Spinal cord (tissue), 10 donors: ENCODE measurements at places on chromosomes 12 and 14.

DNA sequence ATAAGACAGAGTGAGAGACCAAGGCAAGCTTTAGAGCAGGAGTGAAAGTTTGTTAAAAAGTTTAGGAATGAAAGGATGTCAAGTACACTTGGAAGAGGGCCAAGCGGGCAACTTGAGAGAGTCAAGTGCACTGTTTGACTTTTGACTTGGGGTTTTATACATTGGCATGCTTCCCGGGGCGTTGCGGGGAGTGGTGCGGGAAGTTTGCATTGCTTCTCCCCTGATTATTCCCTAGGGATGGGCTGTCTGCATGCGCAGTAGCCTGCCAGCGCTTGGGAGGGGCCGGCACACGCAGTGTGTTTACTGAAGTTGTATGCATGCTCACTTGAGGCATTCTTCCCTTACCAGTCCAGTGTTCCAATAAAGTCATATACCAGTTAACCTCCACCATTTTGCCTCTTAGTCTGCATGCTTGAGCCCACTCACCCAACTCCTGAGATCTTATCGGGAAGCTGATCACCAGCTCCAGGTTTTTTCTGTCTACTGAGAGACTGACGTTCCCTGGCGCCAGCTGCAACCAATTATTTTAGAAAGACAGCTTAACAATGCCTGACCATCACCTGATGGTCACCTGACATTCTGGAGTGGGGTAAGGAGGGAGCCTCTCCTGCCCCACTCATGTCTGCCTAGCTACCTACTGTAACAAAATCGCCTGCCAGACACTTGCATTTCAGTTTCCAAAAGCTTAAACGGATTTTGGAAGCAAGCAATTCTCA, 53.2 kb downstream of the DACT1 start:
- DNase-seq: no peak

DNA sequence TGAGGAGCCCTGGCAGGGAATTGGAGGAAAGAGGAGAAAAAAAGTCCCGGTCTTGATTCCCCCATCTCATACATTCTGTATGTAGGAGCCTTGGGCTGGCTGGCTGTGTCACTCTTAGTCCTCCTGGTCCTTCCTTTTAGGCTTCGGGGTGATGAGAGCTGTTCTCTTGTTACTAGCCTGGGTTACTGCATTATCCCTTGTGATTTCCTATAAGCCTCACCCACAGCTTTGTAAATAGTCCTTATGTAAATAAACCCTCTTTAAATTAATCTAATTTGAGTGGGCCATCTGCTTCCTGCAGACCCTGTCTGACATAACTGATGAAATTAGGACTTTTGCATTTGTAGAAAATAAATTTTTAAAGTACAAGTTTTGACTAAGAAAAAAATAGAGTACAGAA, 19.2 kb downstream of the DNM1L start:
- DNase-seq: no peak

GRCh38 chr12:23504641-23505399, 444.6 kb downstream of the SOX5 start:
- DNase-seq: no peak

GRCh38 chr12:124994437-124994975, 1.1 kb downstream of the BRI3BP start:
- no peak for DNase-seq

DNA sequence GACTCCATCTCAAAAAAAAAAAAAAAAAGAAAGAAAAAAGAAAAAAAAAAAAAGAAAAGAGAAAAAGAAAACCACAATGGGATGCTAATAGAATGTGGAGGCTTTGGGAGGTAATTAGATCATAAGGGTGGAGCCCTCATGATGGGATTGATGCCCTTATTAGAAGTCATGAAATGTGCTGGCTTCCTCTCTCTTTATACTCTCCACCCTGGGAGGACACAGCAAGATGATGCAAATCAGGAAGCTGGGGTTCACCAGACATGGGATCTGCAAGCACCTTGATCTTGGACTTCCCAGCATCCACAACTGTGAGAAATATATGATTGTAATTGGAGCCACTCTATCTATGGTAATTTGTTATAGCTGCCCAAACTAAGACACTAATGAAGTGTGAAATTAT, 13.4 kb upstream of the DRAM1 start:
- DNase-seq: no peak

GRCh38 chr14:83342590-83342989, 1808.9 kb upstream of the SEL1L start:
- no peak for DNase-seq

- DNase-seq: no peak
Measured at GRCh38 chr12:52018433-52019112, 11.8 kb downstream of the TAMALIN start.

- no peak for DNase-seq
Measured at GRCh38 chr12:109777544-109777943, 55.7 kb downstream of the TRPV4 start.

DNA sequence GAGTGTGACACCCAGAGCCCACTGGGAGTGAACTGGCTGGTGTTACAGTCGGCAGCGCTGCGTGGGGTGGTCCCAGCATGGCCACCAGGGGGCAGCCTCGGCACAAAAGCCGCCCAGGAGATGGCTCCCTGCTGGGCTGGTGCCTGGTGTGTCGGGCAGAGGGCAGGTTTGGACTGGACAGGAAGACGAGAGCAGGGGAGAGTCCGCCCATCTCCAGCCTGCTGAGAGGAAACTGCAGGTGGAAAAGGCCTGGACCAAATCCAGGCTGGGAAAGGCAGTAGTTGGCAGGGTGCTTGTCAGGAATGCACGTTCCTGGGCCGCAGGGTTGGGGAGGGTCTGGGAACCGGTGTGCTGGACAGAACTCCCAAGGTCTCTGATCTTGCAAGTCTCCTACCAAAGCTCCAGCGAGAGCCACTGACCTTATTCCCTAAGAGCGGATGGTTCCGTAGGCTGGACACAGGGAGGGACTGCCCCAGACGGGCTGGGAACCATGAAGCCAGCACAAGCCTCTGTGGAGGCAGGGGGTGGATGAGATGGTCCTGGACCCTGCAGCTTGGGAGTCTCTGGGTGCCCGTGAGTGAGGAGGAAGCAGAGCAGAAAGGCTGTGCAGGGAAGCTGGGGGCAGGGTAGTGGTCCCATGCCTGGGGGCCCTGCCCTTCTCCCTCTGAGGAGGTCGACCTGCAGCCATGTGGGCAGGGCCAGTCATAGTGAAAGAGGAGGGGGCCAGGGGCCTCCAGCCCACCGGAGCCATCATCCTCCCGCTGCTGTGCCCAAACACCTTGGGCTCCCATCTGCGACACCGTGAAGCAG, 1.8 kb downstream of the AHNAK2 start:
- DNase-seq: no peak

- DNase-seq: no peak
Measured at GRCh38 chr12:52403561-52403960, 2.6 kb downstream of the KRT82 start.

GRCh38 chr14:45838597-45838996, 585.6 kb upstream of the MIS18BP1 start:
- DNase-seq: peak; percentile 84

- peak; percentile 32 for DNase-seq
Measured at GRCh38 chr12:94873734-94874517, 129.6 kb downstream of the NDUFA12 start.

DNA sequence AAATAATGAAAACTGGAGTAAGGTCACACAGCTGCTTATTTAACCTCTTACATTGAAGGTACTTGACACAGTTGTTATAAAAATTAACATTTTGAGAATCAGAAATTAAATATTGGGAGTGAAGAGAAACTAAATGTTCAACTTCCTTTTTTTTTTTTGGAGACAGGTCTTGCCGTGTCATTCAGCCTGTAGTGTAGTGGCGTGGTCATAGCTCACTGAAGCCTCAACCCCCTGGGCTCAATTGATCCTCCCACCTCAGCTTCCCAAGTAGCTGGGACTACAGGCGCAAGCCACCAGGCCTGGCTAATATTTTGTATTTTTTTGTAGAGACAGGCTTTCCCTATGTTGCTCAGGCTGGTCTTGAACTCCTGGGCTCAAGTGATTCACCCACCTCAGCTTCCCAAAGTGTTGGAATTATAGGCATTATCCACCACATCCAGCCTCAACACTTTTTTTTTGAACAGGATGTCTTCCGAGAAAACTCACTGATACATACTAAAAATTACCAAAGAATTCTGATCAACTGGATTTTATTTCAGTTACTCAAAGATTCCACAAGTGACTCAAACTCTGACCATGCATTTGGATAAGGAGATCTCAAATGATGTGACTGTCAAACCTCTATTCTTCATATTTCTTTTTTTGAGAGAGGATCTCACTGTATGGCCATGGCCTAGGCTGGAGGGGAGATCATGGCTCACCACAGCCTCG, 35.4 kb downstream of the SGPP1 start:
- no peak for DNase-seq

GRCh38 chr12:120369603-120370342, 809 bp upstream of the MSI1 start:
- no peak for DNase-seq

GRCh38 chr14:86533834-86534233, 1003.9 kb downstream of the FLRT2 start:
- DNase-seq: no peak

DNA sequence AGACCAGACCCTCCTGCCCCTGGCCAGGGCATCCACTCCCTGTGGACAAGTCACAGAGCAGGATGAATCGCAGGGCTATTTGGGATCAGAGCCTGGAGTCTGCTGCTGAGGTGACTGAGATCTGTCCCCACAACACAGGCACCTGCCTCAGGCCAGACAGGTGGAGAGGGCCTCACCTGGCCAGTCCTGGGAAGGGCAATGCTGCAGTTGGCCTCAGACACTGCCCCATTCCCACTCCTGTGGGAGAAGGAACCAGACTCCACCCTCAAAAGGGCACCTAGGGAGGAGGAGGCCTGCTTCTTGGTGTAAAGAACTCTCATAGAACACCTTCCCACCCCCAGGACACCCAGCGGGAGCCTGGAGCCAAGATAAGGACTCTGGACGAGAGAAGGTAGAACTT, 48.3 kb upstream of the PLEKHG6 start:
- no peak for DNase-seq

DNA sequence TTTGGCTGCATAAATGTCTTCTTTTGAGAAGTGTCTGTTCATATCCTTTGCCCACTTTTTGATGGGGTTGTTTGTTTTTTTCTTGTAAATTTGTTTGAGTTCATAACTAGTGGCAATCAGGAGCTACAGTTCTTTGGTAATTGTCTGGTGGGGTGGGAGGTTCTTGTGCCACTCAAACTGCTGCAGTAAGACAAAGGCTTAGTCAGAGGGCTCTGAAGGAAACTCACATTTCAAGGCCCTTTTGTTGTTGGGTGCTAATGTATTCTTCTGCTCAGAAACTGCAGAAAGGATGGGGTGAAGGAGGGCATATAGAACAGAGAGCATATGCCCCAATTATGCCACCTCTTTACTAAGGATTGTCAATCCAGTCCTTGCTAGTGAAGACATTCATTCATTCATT, 21.9 kb downstream of the MYRFL start:
- no peak for DNase-seq

GRCh38 chr12:110075880-110076279, 27.6 kb upstream of the C12orf76 start:
- DNase-seq: no peak

- no peak for DNase-seq
Measured at GRCh38 chr12:14920475-14921126, 17.7 kb downstream of the ERP27 start.

DNA sequence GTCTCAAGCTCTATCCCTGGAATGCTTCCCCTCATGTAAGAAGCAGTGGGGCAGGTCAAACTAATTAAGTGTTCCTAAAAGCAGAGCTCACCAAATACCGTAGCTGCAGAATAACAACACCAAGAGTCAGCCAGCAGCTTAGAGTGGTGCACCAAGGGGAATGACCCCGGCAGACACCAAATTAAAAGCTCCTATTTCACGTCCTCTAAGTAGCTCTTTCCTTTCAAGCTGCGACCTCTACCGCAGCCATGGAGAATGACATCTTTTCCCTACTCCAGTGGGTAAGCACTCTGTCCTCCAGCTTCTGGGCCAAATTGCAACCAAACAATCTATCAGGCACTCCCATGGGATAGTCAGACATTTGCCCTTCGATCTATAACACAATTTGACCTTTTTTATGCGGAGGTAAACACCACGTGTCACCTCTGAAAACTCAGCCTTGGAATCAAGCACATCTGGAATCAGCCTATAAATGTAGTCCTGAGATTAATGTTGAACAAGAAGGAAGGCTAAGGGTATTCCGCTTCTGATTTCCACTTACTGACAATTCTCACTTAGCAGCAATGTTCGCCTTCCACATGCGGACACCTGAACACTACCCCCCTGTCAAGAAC, 67.6 kb upstream of the CDKN3 start:
- DNase-seq: no peak

DNA sequence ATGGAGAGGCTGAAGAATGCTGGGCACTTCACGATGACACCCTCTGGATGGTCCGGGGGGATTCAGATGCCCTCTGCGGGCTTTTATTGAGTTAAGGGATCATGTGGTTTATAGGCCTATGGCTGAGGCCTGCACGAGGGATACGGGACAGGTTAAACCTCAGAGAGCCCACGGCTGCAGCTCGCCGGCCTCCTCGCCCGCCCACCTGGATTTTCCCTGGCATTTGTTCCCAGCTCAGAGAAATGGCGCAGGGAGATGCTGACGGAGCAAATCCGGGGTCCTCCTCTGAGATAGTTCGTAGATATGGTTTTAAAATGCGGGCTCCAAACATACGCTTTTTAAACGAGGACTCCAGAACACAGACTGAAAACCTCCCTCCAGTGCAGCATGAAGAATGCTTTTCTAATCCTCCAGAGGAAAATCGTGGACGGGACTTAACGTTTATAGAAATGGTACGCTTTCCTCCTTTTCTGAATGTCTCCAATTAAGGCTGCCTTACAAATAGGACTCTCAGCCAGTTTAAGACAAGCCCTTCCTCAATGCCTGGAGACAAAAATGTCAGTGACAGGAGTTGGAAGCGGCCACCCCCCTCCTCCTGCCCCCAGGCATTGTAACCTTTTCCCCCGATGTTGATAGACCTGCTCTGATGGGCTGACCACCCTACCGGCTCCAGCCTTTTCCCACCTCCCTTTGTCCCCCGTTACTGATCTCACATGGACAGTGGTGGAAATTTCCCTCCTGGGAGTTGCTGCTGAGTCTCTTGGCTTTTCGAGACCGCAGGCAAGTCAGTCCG, 16.6 kb downstream of the CCND2 start:
- no peak for DNase-seq

DNA sequence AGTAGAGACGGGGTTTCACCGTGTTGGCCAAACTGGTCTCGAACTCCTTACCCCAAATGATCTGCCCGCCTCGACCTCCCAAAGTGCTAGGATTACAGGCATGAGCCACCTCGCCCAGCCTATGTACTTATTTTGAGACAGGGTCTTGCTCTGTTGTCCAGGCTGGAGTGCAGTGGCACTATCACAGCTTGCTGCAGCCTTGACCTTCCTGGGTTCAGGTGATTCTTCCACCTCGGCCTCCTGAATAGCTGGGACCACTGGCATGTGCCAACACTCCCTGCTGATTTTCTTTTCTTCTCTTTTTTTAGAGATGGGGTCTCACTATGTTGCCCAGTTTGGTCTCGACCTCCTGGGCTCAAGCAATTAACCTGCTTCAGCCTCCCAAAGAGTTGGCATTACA, 14.0 kb upstream of the HNF1A start:
- no peak for DNase-seq

- no peak for DNase-seq
Measured at GRCh38 chr12:65139389-65139788, 18.3 kb upstream of the WIF1 start.

GRCh38 chr14:57987051-57987450, 121.2 kb upstream of the SLC35F4 start:
- DNase-seq: no peak
